CD4-positive, alpha-beta T cell treated with Interleukin-6 at 100 ng/mL for 8 hours (primary cell): ENCODE measurements at places on chromosomes 12 and 14.
A peak's percentile ranks its signal among the peaks of the same experiment; 100 is the strongest.

DNA sequence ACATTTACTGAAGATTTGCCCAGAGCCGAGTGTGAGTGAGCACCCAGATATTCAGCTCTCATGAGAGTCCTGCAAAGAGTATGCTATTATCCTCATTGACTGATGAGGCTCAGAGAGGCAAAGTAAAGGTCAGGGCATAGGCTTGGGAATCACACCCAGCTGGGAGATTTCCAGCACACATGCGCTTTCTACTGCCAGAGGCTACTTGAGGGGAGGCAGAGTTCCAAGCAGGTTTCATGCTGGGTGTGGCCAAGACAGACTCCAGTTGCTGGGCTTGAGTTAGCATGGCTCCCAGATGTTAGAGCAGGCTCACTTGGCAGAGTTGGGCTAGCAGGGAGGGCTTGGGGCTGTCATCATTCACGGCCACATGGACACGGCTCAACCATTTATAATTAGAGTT lies 14.4 kb upstream of the FAM181A start:
- no peak for DNase-seq

DNA sequence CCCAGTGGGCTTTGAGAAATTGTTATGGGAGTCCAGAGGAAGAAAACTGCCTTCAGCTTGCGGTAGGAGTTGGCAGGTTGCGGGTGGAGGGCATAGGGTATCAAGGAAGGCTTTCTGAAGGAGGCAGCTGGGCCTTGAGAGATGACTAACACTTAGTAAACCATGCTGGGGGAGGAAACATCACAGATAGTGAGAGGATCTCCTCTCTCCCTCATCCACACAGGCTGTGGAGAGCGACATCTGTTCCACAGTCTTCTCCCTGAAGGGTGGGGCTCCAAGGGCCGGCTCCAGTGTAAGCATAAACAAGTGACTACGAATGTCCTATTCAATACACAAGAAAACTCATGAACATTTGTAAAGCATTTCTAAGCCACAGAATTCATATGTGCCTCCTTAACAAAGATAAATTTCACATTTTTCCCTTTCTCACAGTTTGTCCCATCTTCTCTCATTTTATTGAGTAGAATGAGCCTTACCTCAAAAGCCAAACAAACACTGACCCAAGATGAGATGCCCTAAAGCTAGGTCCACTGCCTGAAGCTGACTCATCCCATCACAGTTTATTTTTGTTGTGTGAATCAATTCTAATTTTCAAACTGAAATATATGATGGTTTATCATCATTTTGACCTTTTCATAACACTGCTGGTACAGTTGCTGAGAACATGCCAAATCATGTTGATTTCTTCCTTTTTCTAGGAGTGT lies 227.9 kb downstream of the SLC25A21 start:
- no peak for DNase-seq

GRCh38 chr12:111271674-111272418 lies 97.0 kb downstream of the PHETA1 start:
- no peak for DNase-seq

GRCh38 chr12:86496595-86496994 lies 240.4 kb upstream of the MGAT4C start:
- no peak for DNase-seq

DNA sequence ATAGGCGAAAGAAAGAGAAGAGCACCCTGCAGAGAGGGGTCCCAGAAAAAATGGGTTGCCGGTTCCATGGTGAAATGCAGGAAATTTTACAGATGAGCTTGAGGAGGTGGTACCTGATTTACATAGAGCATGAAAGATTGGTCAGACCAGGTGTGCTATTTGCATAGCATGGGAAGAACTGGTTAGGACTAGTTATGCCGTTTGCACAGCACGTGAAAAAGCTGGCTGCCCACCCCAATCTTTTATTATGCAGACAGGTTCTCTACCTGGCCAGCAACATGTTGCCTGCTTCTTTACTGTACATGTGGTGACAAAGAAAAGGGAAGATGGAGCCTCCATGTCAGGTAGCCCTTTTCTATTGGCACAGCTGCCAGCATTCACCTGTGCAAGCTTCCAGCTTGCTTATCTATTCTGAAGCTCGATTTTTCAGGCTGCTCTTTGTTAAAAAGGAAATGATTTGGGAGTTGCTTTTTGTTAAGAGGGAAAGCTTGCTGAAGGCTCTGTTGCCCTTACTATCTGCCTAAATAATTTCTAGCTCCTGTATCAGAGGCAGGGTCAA lies 62.9 kb upstream of the ELK3 start:
- DNase-seq: no peak

DNA sequence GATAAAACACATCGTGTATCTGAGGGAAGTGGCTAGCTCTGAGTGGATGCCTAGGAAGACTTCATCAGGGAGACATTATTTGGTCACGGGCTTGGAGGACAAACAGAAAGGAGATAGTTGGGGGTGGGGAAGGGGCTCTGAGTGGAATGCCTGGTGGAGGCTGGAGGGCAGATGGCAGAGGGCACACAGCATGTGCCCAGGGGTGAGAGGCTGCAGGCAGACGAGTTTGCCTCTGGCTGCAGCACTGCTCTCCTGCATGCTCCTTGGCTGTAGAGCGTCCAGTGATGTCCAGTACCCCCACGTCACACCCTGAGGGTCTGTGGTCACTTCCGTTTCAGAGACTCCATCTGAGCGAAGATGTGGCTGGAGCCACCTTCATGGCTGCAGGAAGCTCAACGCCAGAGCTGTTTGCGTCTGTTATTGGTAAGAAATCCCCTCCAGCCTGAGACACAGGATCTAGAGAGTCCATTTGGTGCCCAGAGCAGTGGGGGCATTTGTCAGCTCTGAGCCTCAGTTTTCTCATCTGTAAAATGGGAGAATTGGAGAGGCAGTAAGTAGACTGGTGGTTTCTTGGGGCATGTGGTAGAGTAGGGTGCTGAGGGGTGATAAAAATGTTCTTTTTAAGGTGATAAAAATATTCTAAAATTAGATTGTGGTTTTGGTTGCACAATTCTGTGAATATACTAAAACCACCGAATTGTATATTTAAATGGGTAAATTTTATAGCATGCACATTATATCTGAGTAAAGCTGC lies 71.7 kb upstream of the RIN3 start:
- no peak for DNase-seq

DNA sequence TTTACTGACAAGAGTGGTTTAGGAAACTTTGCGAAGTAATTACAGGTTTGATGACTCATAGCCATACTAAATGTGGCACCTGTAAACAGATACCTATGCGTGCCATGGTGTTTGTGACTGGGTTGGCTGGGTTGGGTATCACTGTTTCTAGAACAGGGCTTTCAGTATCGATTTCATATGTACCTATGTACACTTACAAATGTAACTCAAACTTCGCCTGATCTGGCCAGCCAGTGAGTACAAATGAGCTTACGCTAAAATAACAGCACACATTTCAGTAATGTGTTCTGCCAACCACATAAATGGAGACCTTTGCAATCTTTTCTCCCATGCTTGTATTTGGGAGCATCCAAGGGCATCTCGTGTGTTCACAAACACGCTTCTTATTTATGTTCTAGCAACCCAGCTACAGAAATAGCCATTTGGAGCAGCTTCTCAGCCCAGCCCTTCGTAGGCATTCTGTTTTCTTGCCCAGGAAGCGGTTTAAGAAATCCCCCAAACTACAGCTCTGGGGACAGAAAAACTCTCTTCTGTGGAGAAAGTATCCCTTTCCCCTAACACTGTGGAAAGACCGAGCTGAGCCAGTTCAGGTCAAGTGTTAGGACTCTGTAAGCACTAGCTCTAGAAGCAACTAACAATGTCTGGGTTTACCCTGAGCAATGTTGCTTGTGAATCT lies 42.3 kb upstream of the MDM1 start:
- DNase-seq: peak; percentile 74

DNA sequence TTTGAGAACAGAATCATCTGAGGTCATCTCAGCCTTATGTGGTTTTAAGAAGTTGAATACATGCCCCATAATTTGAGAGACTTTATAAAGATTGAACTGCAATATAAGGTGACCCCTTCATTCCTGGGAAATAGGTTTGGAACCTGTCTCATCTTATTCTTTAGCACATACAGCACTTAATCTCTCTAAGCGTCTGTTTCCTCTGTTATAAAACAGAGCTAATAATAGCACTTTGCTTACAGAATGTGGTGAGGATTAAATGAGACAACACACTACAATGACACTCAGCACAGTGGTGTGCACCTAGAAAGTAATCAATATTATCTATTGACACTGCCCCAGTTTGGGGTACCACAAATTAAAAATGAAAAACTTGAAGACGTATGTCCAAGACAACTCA lies 102.1 kb downstream of the DUSP6 start:
- no peak for DNase-seq
